H9 (cell line): ENCODE measurements at places on chromosomes 5 and 9.

DNA sequence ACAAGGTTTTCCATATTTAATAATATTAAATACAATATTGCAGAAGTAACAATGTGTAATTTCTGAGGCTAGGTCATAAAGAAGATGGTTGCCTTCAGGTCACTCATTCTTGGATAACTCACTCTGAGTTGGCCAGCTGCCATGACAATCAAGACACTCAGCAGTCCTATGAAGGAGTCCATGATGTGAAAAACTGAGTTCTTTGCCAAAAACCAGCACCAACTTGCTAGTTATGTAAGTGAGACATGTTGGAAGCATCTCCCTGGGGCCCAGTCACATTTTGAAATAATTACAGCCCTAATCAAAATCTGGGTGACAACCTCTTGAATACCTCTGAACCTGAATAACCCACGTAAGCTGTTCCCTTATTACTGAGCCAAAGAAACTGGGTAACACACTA is 453.2 kb downstream of the CDH18 start:
- no peaks in the 10 kb centered on the region for H3K27me3 ChIP-seq
- H3K4me3 ChIP-seq: no peak overlapping the region
- no peak overlapping the region for H3K27ac ChIP-seq
- H3K36me3 ChIP-seq: no peaks in the 10 kb centered on the region
- no peaks in the 10 kb centered on the region for H3K4me1 ChIP-seq

GRCh38 chr5:159362220-159362619 is 31.9 kb upstream of the IL12B start:
- H3K4me3 ChIP-seq: no peak overlapping the region
- no peaks in the 10 kb centered on the region for H3K27me3 ChIP-seq
- H3K4me1 ChIP-seq: no peaks in the 10 kb centered on the region
- no peak overlapping the region for H3K27ac ChIP-seq

GRCh38 chr5:158023266-158023665 is 164.3 kb upstream of the CLINT1 start:
- no peak overlapping the region for H3K4me3 ChIP-seq
- no peak for DNase-seq
- H3K4me1 ChIP-seq: peaks cover 3% of the 10 kb centered on the region; the same call in 1 of the 2 replicates
- no peak overlapping the region for H3K27ac ChIP-seq
- H3K27me3 ChIP-seq: no peaks in the 10 kb centered on the region

GRCh38 chr5:142984011-142984410 is 213.8 kb downstream of the ARHGAP26 start:
- peaks cover 12% of the 10 kb centered on the region; the same call in 2 of the 3 replicates for H3K36me3 ChIP-seq
- H3K4me3 ChIP-seq: no peak overlapping the region
- no peak for DNase-seq
- no peaks in the 10 kb centered on the region for H3K27me3 ChIP-seq

DNA sequence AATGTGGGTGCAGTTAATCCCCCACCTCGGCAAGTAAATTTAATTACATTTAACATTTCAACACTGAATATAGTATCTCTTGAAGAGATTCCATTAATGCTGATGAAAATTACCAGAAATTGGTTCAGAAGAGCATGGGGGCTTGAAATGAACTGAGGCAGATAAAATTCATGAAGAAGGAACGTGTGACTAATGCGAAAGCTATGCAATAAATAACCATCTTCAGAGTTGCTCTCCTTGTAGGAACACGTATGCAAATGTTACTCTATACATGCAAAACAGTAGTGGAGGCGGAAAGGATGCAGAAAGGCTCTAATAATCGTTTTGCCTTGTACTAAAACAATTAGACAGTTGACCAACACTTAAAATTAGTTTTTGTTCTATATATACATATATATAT is 320.2 kb downstream of the CTNND2 start:
- no peak overlapping the region for H3K27ac ChIP-seq
- peaks cover 2% of the 10 kb centered on the region; the same call in 1 of the 2 replicates for H3K4me1 ChIP-seq
- H3K36me3 ChIP-seq: no peaks in the 10 kb centered on the region
- no peak overlapping the region for H3K4me3 ChIP-seq
- H3K27me3 ChIP-seq: no peaks in the 10 kb centered on the region
- no peak for DNase-seq

DNA sequence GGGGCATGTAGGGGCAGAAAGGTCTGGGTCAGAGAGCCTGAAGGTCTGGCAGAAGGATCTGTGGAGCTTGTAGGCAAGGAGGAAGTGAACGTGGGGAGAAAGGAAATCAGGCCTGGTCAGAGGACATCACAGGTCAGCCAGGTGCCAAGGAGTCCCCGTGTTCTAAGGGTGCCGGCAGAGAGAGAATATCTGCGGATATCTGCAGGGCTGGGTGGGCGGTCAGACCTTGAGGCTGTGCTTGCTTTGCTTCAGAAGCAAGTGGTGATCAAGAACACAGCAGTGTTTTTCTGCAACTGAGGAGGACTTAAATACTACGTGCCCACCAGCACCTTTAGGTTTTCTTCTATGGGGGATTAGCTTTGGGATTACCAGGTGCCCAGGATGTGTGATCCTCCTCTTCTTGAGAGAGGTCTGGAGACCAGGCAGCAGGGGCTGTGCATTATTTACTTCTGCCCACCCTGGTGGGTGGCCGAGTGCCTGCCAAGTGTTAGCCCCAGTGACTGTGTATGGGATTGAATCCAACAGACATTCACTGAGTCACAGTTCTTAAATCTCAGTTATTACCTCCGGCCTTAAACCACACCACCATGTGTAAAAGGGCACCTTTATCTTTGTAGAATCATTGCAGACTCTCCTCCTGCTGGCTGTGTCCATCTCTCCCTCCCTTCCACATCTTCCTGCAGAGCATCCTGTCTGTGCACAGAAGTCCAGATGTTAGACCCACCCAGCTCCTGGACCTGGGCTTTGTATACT is 12.5 kb upstream of the SHB start:
- no peak overlapping the region for H3K27ac ChIP-seq
- H3K36me3 ChIP-seq: no peaks in the 10 kb centered on the region
- H3K4me1 ChIP-seq: no peaks in the 10 kb centered on the region
- DNase-seq: no peak
